ENCODE measurements at places on chromosomes 7 and 10.

DNA sequence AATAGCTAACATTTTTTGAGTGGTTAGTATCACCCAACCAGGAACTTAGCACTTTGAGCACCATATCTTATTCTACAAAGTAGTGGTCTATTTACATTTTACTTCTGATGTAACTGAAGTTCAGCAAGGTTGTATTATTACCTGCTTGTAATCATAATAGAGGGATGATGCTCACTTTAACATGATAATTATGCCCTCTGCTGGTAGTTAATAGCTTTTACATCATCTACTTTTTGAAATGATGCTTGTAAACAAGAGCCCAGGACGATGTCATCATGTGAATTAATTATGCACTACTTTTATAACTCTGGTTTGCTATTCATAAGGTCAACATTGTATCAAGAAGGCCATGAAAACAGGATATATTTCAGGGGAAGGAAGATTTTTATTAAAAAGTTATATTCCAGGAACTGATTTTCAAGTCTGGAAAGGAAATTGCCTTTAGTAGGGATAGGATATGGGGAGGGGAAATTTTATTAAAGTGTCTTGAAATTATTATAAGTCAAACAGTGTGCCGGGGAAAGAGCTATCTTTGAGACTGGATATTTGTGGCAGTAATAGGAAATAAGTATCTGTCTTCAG lies 80.3 kb upstream of the SCIN start:
- DNase-seq: no peak

DNA sequence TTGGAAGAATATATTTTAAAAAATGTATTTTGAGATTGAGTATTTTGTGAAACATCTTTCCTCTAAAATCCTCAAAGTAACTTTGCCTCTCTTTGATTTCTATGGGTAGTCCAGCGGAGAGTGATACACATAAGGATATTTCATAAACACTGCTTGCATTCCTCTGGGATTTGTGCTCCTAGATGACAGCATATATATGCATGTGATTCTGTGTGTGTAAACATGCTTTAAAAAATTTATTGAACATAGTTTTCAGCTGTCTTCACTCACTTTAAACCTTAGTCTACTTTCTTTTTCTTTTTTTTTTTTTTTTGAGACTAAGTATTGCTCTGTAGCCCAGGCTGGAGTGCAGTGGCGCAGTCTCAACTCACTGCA lies 84.6 kb downstream of the KAT6B start:
- DNase-seq: no peak

- no peak for DNase-seq
Observed at GRCh38 chr10:43939939-43940820, 291.5 kb upstream of the ZNF32 start.

DNA sequence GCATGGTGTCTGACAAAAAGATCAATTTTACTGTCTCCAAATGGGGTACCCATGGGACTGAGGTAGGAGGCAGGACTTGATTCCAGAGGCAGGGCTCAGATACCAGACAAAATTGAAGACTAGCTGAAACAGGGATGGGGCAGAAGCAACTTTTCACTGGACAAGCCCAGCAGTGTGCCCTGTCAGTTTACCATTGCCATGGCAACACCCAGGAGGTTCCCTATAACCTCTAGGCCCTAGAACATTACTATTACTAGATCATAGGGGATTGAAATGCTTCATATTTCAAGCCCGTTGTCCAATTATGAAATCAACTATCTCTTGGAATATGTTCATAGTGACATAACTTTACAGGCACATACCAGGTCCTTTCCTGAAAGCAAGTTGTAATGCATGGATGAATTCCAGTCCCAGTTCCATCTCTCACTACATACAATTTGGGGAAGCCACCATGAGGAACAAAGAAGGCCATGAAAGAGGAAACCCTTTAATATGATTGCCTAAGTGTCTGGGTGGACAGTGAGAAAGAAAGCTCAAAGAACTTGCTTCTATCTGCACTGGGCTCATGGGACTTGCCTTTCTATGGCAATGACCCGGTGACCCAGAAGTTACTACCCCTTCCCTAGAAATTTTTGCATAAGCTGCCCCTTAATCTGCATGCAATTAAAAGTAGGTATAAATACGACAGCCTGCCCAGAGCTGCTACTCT lies 557.9 kb downstream of the KCNMA1 start:
- DNase-seq: no peak

GRCh38 chr10:76779796-76780301 lies 857.8 kb downstream of the KCNMA1 start:
- no peak for DNase-seq

- no peak for DNase-seq
Observed at GRCh38 chr7:30048582-30048981, 20.4 kb downstream of the PLEKHA8 start.

DNA sequence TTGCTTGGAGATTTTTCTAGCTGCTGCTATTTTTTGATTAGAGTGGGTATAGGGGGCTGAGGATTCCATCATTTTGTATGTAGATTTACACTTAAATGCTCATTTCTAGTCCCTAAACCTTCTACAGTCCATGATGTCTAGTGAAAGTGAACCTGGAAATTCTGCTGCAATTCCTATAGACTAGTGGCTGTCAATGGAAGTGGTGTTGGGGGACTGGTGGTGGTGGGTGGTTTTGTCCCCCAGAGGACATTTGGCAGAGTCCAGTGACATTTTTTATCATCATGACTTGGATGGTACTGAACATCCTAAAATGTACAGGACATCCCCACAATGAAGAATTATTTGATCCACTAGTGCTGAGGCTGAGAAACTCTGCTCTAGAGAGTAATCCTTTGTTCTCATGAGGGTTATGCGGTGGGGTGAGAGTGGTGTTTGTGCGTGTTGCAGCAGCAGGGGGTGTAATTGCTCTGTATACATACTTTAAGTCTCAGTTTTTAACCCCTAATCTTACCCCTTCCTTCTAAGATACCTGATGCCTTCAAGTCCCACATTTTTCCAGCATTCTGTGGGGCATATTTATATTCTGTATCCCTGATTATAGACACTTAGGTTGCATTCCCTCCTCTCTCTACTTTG lies 35.0 kb downstream of the KIF11 start:
- DNase-seq: no peak

GRCh38 chr10:13161857-13162271 lies 506 bp downstream of the MCM10 start:
- peak; percentile 28 for DNase-seq

- DNase-seq: no peak
Observed at GRCh38 chr10:102410429-102411073, 8.0 kb downstream of the PSD start.

- DNase-seq: no peak
Observed at GRCh38 chr10:1947464-1948003, 210.2 kb upstream of the ADARB2 start.

DNA sequence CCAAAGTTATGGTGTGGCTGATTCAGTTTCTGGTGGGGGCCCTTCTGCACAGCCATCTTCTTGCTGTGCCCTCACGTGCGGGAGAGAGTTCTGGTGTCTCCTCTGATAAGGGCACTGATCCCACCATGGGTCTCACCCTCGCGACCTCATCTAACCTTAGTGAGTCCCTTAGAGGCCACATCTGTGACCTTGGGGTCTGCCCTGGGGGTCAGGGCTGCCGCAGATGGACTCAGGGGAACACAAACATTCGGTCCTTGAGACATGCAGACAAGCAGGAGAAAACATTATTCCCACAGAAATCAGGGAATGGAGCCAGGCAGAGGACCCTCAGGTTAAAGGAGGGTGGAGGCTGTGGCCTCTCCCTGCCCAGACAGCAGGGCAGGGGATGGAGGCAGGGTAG lies 177.9 kb downstream of the DNAJB6 start:
- no peak for DNase-seq

- DNase-seq: no peak
Observed at GRCh38 chr10:33073641-33074415, 115.8 kb upstream of the ITGB1 start.

- no peak for DNase-seq
Observed at GRCh38 chr10:86267286-86268195, 99.1 kb downstream of the GRID1 start.

DNA sequence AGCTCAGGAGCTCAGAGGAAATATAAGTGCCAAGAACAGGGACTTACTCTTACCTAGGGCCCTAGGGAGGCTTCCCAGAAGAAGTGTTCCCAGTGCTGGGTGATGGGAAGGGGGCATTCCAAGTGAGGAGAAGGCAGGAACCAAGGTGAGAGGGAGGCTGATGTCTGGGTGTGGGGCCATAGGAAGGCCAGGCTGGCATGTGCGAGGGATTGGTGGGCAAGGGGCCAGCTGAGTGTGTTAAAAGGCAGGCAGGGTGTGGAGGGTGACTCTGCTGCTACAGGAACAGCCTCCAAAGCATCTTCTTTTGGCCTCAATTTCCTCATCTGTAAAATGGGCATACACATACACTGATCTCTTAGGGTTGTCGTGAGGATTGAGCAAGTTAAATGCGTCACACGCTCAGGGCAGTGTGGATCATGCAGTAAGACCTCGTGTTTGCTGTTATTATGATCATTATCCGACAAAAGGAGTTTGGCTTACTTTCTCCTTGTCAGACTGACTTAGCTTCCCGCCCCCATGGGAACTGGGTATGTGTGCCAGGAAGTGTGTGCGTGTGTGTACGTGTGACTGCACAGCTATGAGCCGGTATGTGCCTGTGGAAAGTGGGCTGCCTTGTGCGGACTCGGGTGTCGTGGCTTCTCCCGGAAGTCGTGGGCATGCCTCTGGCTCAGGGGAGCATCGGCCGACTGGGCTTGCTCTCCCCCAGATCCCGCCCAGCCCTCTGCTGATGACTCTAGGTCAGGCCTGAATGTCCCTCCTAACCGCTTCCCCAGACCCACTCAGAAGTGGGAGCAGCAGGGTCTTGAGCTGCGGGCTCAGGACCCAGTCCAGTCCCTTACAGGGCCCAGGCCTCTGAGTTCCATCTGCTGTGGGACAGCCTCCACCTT lies 59.6 kb downstream of the NEURL1 start:
- DNase-seq: no peak

GRCh38 chr7:66640802-66641525 lies 12.3 kb downstream of the KCTD7 start:
- no peak for DNase-seq

DNA sequence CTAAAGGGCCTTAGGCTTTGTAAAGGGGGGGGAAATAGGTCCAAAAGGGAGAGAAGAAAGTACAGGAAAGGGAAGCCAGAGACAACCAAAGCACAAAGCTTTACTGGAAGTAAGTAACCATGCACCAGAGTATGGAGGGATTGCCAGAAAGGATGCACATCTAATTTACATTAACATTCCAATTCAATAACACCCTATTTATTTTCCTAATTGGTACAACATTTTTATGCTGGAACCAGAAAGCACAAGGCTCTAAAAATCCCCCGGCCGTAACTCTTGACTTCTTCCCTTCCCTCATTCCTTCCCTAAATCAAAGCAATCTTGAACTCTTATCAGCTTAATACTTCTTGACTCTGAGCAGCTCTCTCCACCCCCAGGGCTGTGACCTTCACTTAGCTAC lies 400.0 kb upstream of the CELF2 start:
- no peak for DNase-seq

- peak; percentile 34 for DNase-seq
Observed at GRCh38 chr7:36129048-36129534, 24.0 kb upstream of the EEPD1 start.

DNA sequence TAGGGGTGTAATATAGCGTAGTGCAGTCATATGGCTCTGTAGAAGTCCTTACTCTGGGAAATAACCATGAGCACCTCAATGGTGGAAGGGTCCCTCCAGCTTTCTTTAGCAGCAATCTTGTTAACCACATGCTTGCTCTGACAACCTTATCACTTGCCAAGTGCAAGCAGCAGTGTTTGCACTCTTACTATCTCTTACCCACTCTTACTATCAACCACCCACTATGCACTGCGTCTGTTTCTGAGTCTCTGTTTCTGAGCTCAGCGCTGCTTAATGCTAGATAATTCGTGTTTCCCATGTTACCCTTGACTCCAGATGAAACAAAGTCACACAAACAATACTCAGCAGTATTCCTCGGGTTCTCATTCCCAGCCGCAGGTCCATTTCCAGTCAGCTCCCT lies 433.7 kb upstream of the PFKP start:
- no peak for DNase-seq

- DNase-seq: no peak
Observed at GRCh38 chr7:156764016-156764669, 123.6 kb downstream of the RNF32 start.

DNA sequence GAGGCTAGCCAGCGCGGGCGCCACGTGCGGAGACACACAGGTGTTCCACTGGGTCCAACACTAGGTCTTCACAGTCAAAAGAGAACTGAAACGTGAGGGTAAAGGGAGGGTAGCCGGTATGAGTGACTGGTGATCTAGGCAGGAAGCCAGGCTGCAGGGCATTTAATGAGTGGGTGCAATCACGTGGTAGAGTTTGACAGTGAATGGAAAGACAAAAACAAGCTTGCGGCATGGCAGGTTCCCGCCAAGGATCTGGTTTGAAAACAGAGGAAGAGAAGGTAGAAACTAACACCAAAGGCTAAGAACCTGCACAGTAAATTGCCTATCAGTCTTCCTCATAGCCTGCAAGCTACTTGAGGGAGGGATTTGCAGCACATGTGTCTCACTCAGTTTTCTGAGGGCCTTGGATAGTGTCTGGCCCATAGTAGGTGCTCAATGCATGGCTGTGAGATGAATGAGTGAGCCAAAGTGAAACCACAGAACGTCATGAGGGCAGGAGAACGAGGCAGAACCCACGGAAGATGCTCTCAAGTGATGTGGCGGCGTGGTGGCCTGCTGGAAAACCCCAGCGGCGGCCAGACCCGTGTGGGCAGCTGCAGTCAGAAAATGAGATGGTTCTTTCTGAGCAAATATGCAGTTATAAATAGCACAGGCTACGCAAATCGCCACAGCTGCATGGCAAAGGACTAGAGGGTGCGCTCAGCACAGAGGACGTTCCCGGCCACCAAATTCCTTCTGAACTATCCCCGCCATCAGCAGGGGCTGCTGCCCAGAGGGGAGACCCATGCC lies 183.6 kb upstream of the NFE2L3 start:
- DNase-seq: no peak

DNA sequence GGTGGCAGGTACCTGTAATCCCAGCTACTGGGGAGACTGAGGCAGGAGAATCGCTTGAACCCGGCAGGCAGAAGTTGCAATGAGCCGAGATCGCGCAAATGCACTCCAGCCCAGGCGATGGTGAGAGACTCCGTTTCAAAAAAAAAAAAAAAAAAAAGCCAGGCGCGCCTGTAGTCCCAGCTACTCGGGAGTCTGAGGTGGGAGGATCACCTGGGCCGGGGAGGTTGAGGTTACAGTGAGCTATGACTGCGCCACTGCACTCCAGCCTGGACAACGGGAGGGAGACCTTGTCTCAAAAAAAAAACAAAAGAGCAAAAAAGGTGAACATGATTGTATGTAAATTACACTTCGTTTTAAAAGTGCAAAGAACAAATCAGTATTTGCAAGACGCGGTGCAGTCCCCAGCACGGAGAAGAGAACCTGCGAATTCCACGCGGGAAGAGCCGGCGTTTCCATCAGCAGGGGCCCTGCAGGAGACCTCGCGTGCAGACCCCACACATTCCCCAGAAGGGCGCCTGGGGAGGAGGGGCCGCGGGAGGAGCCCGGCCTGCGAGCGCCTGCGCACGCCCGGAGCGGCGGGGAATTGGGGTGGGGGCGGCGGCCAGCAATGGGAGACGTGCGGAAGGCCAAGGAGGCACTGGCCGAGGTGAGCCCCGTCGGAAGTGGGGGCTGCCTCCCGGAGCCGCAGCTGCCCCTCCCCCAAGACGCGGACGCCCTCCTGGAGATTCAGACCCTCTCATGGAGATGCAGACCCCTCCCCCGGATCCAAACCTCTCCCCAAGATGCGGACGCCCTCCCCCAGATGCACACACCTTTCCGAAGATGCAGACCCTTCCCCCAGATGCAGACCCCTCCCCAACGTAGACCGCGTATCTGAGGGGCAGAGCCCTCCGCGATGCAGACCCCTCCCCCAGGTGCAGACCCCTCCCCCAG lies 16.7 kb upstream of the SUN1 start:
- no peak for DNase-seq
